ENCODE measurements at places on chromosomes 7 and 10.

DNA sequence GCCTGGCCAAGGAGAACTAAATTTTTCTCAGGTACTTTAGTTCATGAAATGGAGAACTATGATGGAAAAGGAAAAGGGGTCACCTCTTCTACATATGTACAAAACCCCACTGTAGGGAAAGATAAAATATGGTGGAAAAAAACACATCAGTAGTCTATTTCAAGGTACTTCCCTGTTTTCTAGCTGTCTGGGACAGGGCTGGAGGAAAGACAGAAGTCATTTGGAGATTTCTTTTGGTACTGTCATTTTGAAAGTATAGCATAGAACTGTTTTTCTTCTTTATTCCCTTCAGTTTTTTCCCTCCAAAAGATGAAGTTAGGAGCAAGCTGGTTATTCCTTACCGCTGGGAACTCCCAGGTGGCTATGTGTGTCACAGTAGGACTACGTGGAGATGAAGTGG is 196.1 kb downstream of the DOCK4 start:
- no peaks in the 10 kb centered on the region for H3K36me3 ChIP-seq
- H3K4me1 ChIP-seq: peaks cover 10% of the 10 kb centered on the region
- H3K27me3 ChIP-seq: no peaks in the 10 kb centered on the region
- H3K4me3 ChIP-seq: no peak overlapping the region
- no peak for DNase-seq

- H3K4me3 ChIP-seq: no peak overlapping the region
- no peak for DNase-seq
- peaks cover 8% of the 10 kb centered on the region for H3K4me1 ChIP-seq
- no peaks in the 10 kb centered on the region for H3K36me3 ChIP-seq
Measured at GRCh38 chr10:33306701-33307519, 27.6 kb downstream of the NRP1 start.

GRCh38 chr10:118581340-118581739 is 14.1 kb downstream of the PRLHR start:
- H3K4me3 ChIP-seq: no peak overlapping the region
- H3K36me3 ChIP-seq: no peaks in the 10 kb centered on the region
- no peaks in the 10 kb centered on the region for H3K4me1 ChIP-seq
- H3K27ac ChIP-seq: no peak overlapping the region
- no peak for DNase-seq
- H3K27me3 ChIP-seq: no peaks in the 10 kb centered on the region

- DNase-seq: peak; percentile 76
- H3K27ac ChIP-seq: peak overlapping the region; percentile 66
- H3K36me3 ChIP-seq: no peaks in the 10 kb centered on the region
- H3K27me3 ChIP-seq: no peaks in the 10 kb centered on the region
Measured at GRCh38 chr10:32417911-32418547, 27.9 kb upstream of the CCDC7 start.

DNA sequence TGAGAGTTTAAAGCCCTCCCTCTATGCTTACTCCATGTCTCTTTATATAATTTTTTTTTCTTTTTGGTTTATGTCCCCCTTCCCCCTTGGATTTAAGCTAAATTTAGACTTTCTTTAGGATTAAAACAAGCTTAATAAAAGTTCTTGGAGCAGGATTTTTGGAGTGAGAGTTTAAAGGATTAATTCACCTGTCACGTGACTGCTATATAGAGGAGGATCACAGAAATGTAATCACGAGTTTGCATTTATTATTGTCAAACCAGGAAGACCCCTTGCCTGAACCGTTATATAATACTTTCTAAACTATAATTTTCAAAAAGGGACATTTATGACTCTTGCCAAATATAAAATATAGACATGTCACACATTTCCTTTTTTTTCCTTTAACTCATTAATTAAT is 78.1 kb upstream of the IMMP2L start:
- no peak overlapping the region for H3K27ac ChIP-seq
- no peaks in the 10 kb centered on the region for H3K36me3 ChIP-seq

Data from ovary (tissue), 10 donors.